ENCODE measurements at places on chromosomes 2 and 18. TPM values are rescaled to one million over a fixed set of nuclear protein-coding genes. Genes with fewer than 3 reads are reported as not detected.

VPS54 gene
- total RNA-seq: 17.8 TPM

OTOS gene
- not detected for total RNA-seq

RAB6D gene
- 3.0 TPM for total RNA-seq

DNA sequence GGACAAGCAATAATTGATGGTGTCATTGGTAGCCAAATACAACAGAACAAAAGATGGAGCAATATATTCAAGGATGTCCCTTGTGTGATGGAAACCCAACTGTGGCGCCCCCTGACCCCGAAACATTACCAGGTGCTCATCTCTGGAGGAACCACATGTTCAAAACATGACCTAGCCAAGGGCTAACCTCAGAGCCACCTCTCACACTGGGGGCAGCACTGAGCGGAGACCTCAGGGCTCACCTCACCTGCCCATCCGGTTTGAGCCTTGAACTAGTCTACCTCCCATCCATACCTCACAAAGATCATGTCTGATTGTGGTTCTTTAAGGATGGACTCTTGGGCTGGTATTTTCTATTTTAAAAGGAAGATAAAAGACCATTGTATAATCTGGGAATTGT lies 314.4 kb upstream of the CDH7 start:
- no peaks in the 10 kb centered on the region for H3K27me3 ChIP-seq
- DNase-seq: no peak

TXNDC2 gene
- total RNA-seq: not detected

SERPINB3 gene
- total RNA-seq: not detected

LONRF2 gene
- total RNA-seq: 2.5 TPM

DNA sequence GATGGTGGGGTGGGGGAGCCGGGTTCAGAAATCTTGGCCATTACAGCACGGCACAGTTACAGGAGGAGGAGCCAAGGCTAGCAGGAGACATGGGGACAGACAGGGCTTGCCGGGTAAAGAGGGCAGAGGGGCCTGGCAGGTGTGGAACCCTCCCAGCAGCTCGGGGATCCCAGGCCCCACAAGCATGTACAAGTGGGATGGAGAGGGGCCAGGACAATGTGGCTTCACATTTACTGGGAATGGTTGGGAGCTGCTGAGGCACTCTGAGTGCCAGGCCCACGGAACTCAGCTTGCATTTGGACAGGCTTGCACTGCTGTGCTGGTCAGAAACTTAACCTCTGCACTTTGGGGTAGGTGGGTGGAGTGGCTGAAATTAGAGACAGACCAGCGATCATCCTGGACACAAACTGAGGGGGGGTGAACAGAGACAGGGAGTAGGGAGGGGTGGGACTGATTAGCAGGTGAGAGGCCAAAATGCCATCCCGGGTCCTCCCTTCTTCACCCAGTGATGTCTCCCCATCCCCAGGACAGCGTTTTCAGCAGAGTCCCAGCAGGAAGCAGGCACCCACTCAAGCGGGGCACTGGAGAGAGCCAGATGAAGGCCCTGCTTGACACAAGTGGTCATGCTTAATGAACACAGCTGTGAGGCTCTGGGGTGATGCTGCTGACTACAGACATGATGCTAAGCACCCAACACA lies 9.6 kb downstream of the PER2 start:
- no peaks in the 10 kb centered on the region for H3K4me1 ChIP-seq
- H3K36me3 ChIP-seq: no peaks in the 10 kb centered on the region
- no peak for DNase-seq
- H3K27me3 ChIP-seq: no peaks in the 10 kb centered on the region
- no peak overlapping the region for H3K4me3 ChIP-seq

- H3K36me3 ChIP-seq: no peaks in the 10 kb centered on the region
- no peak for DNase-seq
- H3K4me3 ChIP-seq: no peak overlapping the region
- no peaks in the 10 kb centered on the region for H3K27me3 ChIP-seq
- no peaks in the 10 kb centered on the region for H3K4me1 ChIP-seq
Observed at GRCh38 chr2:205477016-205477705, 205.1 kb upstream of the NRP2 start.

DNA sequence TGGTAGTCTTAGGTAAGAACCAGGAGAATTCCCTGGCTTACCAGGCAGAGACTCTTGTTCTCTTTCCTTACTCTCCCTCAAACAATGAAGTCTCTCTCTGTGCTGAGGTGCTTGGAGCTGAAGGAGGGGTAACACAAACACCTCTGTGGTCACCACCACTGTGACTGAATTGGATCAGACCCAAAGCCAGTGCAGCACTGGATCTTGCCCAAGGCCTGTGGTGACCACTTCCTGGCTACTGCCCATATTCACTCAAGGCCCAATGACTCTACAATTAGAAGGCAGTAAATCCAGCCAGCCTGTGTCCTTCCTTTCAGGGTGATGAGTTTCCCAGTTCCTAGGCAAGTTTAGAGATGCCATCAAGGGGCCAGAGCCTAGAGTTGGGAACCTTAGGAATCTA lies 706.8 kb downstream of the SLC4A3 start:
- no peaks in the 10 kb centered on the region for H3K27me3 ChIP-seq
- no peak overlapping the region for H3K27ac ChIP-seq
- no peaks in the 10 kb centered on the region for H3K4me1 ChIP-seq

GRCh38 chr18:9792565-9793245 lies 84.6 kb downstream of the RAB31 start:
- H3K27ac ChIP-seq: no peak overlapping the region
- DNase-seq: no peak
- H3K36me3 ChIP-seq: no peaks in the 10 kb centered on the region
- no peaks in the 10 kb centered on the region for H3K27me3 ChIP-seq
- no peaks in the 10 kb centered on the region for H3K4me1 ChIP-seq
- no peak overlapping the region for H3K4me3 ChIP-seq

- no peaks in the 10 kb centered on the region for H3K27me3 ChIP-seq
- H3K27ac ChIP-seq: no peak overlapping the region
- no peaks in the 10 kb centered on the region for H3K36me3 ChIP-seq
- no peak for DNase-seq
- H3K4me1 ChIP-seq: no peaks in the 10 kb centered on the region
Observed at GRCh38 chr2:185978634-185979407, 240.2 kb downstream of the FSIP2 start.

DNA sequence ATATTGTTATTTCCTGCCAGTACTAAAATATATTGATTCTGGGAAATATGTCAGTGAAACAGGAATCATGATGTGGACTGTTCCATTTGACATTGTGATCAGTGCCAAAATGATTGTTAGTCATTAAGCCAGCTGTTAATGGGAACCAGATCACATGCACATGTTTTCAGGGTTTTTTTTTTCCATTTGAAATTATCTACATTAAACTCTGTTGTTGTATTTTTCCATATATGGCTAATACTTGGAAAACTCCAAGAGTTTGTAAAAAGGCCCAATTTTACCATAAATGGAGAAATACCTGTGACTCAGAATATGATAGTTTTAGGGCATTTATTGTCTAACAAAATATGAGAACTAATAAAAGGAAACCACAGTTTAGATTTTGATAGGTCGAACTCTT lies 13.4 kb downstream of the ITGAV start:
- no peak for DNase-seq
- no peak overlapping the region for H3K27ac ChIP-seq
- no peaks in the 10 kb centered on the region for H3K27me3 ChIP-seq
- H3K36me3 ChIP-seq: no peaks in the 10 kb centered on the region

- DNase-seq: peak; percentile 86
- no peaks in the 10 kb centered on the region for H3K36me3 ChIP-seq
- no peaks in the 10 kb centered on the region for H3K4me1 ChIP-seq
Observed at GRCh38 chr2:37344453-37345361, at the start of gene QPCT. Gene QPCT (plus strand): TSS chr2:37344630. CDS start chr2:37344732, 102 bp downstream.

DNA sequence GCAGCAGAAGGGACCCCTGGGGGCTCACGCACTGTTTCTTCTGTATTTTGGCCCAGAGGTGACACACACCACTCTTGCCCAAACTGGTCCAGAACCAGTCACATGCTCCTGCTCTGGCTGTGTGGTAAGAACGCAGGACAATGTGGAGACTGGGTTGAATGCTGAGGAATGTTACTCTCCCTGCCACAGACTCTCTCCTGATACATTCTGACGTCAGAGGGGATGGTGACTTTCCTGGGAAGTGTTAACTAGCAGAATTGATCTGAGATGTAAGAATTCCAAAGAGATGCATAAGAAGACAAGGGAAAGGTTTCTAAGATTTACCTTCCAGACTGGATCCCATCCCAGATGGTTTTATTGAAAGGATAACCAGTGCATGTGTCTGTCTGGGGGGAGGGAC lies 100.8 kb downstream of the ASB1 start:
- H3K27me3 ChIP-seq: no peaks in the 10 kb centered on the region
- H3K27ac ChIP-seq: no peak overlapping the region
- no peaks in the 10 kb centered on the region for H3K36me3 ChIP-seq

IL36G gene
- not detected for total RNA-seq

- H3K27me3 ChIP-seq: no peaks in the 10 kb centered on the region
- no peak overlapping the region for H3K4me3 ChIP-seq
- H3K36me3 ChIP-seq: no peaks in the 10 kb centered on the region
- no peaks in the 10 kb centered on the region for H3K4me1 ChIP-seq
- DNase-seq: no peak
Observed at GRCh38 chr2:160562730-160563129, 69.1 kb upstream of the RBMS1 start.

DNA sequence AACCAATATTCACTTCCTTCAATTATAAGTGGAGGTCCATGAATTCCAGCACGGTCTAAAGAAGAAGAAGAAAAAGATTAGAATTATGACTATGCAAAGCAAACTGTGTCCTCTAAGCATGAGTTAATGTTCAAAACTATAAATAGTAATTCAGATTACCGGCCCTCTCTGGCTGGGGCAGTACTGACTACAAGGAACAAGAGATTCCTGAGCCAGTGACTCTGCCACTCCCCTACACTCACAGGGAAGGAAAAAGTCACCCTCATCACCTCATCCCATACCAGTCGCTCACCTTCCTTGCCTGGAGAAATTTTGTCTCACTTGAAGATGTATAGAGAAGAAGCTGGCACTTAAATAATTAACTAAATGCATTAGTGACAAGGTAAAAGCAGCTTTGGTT lies 56.5 kb upstream of the CD302 start:
- no peaks in the 10 kb centered on the region for H3K27me3 ChIP-seq
- H3K4me1 ChIP-seq: no peaks in the 10 kb centered on the region
- no peaks in the 10 kb centered on the region for H3K36me3 ChIP-seq
- no peak overlapping the region for H3K27ac ChIP-seq

MAL gene
- total RNA-seq: not detected

DNA sequence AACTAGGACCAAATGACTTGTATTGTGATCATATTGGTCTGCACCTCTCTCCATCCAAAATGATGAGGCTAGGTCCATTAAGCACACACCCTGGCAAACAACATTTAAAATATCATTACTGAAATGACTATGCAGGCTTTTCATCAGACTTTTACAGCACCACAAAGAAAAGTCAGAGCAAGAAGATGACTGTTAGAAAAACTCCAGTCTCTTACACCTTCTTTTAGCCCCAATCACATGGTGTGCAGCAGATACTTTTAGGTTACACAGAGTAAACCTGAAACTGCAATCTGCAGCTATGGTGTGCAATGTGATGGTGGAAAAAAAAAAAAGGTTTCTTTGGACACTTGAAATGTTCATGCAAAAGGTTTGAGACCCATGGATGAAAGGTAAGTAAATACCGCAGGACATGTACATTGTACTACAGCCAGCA lies 5.4 kb upstream of the POLI start:
- H3K4me3 ChIP-seq: no peak overlapping the region
- H3K36me3 ChIP-seq: no peaks in the 10 kb centered on the region
- H3K27me3 ChIP-seq: no peaks in the 10 kb centered on the region
- H3K27ac ChIP-seq: no peak overlapping the region
- H3K4me1 ChIP-seq: no peaks in the 10 kb centered on the region
- DNase-seq: no peak

DNA sequence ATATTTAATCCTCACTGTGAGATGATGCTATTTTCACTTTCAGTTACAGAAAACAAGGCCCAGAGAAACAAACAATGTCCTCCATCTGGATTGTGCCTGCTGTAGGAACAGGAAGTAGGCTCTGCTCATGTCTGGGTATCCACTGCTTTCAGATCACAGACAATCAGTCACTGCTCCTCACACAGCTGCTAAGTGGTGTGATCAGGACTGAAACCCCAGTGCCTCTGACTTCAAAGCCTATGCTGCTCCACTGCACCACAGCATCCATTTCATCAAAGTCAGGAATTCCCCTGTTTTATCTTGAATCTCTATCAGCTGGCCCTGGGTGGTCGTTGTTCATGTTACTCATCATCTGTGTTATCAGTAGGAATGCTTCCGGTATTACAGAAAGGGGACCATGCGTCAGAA lies 303.8 kb upstream of the TRIB2 start:
- H3K4me1 ChIP-seq: no peaks in the 10 kb centered on the region
- no peaks in the 10 kb centered on the region for H3K36me3 ChIP-seq
- no peak overlapping the region for H3K27ac ChIP-seq

UGT1A4 gene
- total RNA-seq: 12.9 TPM

TDRD15 gene
- total RNA-seq: not detected

CYP26B1 gene
- total RNA-seq: 1.9 TPM

MPV17 gene
- total RNA-seq: 54.5 TPM

DNA sequence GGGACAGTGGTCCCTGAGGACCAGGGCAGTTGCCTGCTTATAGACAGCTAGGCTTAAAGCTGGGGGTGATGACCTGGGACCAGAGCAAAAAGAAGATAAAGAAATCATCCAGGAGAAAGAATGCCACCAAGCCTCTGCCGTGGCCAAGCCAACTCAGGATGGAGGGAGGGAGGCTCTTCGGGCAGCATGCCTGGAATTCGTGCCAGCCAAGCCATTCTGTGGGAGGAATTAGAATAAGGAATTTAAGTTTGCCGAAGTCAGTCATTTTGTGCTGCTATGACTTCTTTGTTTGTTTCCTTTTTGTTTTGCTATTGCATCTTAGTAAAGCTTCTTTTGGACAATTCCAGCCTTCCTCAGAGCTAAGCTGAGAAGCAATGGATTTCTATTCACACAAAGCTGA lies 124.1 kb downstream of the EN1 start:
- no peaks in the 10 kb centered on the region for H3K36me3 ChIP-seq
- H3K4me3 ChIP-seq: no peak overlapping the region
- no peak for DNase-seq
- H3K27me3 ChIP-seq: no peaks in the 10 kb centered on the region

LRRC30 gene
- not detected for total RNA-seq

RPRD1A gene
- 53.6 TPM for total RNA-seq

DNA sequence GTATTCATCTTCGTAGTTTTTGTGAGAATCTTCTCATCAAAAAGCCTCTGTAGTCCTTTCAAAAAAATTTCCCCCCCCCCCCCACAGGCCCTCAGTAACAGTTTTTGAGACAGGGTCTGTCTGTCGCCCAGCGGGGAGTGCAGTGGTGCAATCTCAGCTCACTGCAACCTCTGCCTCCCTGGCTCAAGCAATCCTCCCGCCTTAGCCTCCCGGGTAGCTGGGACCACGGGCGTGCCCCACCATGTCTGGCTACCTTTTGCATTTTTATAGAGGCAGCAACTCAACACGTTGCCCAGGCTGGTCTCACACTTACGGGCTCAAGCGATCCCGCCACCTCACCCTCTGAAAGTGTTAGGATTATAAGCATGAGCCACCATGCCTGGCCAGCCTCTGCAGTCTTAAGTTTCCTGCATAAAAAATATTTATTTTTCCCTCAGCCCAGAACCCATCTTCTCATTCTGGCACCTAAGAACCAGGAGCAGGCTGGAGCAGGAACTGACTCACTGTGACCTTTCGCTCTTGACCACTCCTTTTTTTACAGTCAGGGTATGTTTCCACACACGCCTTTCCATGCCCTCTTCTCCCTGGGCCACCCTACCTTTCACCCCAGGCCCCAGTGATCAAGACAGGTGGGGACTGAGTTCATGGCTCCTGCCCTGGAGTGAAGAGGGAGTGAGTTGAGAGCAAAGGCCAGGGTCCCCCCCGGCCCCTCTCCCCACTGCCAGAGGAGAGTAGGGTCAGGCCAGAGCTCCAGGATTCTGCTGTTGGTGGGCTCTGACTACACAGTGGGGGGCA lies 32.5 kb upstream of the NT5DC4 start:
- H3K27me3 ChIP-seq: no peaks in the 10 kb centered on the region
- DNase-seq: peak; percentile 58
- H3K4me3 ChIP-seq: no peak overlapping the region
- peaks cover 6% of the 10 kb centered on the region for H3K4me1 ChIP-seq

PAX3 gene
- total RNA-seq: not detected

Data from Peyer's patch (tissue), 4 donors.